ENCODE measurements at places on chromosomes 7 and 10.
A peak's percentile ranks its signal among the peaks of the same experiment; 100 is the strongest.

GRCh38 chr10:87841186-87841585, 22.1 kb downstream of the KLLN start:
- no peak for DNase-seq

DNA sequence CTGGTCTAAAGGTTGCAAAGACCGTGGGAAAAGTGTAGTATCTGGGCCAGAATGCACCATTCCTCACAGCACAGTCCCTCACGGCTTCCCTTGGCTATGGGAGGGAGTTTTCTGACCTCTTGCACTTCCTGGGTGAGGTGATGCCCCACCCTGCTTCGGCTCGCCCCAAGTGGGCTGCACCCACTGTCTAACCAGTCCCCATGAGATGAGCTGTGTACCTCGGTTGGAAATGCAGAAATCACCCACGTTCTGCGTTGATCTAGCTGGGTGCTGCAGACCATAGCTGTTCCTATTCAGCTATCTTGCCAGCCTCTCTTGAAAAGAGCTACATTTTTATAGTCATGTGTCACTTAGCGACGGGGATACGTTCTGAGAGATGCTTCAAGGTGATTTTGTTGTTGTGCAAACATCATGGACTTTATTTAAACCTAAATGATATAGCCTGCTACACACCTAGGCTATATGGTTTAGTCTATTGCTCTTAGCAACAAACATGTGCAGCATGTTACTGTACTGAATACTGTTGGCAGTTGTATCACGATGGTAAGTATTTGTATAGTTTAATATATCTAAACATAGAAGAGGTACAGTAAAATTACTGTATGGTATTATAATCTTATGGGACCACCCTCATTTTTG, 120.0 kb downstream of the PPP1R9A start:
- DNase-seq: no peak

DNA sequence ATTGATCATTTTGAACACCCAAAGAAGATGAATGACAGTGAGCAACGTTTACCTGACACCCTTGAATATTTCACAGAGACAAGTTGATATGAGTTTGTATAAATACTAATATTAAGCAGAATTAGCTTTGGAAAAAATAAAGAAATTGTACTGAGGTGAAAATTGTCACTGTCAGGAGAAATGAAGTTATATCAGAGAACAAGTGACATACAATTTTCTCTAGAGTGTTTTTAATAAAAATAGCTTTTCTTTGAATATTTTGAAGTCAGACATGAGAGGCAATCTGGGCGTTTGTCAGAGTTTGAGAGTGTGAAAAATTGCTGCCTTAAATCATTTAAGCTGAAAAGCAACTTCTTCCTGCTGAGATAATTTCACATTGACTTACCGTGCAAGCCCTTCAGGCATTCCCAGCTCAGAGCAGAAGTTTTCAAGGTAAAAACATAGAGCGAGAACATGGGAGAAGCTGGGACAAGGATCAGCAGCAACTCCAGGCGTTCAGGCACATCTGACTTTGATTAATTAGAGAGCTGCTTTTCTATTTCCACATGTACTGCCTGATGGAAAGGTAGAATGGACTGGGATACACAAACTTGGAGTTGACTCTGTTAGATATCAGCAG, 535.9 kb downstream of the TFEC start:
- DNase-seq: no peak

DNA sequence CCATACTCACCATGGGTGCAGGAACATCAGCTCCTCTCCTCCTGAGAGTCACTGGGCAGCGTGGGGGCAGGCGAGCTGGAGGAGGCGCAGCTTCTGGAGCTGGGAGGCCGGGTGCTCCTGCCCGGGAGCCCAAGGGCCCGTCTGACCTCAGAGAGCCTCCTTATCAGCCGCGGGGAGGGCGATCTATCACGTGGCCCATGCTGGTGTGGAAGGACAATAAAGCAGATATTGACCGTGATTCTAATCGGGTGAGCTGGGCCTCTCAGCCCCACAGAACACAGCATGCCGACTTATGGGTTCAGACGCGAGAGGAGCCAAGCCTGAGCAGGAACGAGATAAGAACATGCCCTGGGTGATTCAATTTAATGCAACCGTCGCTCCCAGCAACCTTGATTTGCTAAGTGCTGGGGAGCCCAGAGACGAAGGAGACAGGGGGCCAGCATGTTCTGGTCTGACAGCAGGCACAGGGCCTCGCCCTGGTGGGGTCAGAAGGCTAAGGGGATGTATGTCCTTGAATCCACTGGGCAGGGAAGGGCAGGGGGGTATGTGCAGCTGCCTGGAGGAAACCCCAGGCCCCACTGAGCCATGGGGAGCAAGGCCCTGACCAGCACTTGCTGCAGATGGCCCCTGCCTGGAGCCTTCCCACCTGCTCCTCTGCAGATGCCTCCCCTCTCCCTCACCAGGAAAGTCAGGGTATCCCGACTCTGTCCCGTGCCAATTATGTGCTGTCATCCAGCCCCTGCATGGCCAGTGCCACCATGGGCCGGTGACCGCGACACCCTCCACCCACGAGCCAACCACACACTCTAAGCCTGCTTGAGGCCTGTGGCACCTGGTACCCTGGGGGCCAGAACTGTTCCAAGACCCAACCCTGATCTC, 95.3 kb upstream of the RET start:
- DNase-seq: no peak

- no peak for DNase-seq
These were observed 359.0 kb upstream of the CHRM2 start for GRCh38 chr7:136509466-136509865.

DNA sequence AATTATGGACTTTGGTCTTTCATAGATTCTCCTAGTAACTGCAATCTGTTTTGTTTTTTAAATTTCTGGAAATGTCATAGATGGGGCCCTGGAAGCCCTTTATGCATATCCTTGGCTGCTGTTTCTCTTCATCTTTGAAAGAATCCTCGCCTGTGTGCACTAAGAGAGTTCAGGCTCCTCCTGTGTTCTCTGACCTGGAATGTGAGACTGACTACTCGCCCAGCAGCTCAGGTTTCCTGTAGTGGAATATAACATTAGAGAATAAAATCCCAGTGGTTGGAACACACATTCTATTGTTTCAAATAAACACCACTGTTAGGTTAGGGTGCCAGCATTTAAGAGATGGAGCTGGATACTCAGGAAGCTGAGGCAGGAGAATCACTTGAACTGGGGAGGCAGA, 56.3 kb downstream of the WDFY4 start:
- DNase-seq: no peak

DNA sequence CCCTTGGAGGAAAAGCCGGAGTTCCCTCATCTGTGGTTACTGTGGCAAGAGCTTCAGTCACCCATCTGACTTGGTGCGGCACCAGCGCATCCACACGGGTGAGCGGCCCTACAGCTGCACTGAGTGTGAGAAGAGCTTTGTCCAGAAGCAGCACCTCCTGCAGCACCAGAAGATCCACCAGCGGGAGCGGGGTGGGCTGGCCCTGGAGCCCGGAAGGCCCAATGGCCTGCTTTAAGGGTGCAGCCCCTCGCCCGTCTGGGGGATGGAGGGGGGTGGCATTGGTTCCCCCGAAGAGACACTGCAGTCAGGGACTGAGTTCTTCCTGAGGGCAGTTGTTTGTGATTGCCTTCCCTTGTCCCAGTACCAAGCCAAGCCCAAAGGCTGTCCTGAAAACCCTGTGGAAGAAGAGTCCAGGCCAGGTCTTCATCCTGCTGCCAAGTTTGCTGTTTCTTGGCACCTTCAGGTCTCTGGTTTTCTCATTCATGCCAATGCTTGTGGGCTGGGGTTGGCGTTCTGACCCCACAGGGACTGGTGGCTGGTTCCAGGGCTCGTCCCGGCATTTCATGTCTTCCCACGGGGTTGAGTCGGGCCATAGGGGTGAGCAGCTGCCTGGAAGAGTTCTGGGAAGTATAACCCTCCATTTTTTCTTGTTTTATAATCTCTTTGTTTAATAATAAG, 7.7 kb upstream of the ZNF783 start:
- DNase-seq: no peak

- no peak for DNase-seq
These were observed 986 bp upstream of the PPP2R2D start for GRCh38 chr10:131899695-131900349.

GRCh38 chr7:113100121-113100603, 13.5 kb upstream of the GPR85 start:
- no peak for DNase-seq

DNA sequence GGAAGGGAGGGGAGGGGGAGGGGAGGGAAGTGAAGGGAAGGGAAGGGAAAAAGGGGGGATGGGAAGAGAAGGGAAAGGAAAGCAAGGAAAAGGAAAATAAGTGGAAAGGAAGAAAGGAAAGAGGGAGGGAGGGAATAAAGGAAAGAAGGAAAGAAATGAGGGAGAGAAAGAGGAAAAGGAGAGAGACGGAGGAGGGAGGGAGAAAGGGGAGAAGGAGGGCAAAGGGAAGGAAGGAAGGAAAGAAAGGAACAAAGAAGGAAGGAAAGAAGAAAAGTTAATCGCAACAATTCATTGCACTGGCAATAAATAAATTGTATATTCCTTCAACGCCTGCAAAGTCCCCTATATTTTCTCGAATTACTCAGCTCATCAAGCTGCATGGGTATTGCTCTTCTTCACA, 2.6 kb upstream of the VWC2 start:
- DNase-seq: no peak

DNA sequence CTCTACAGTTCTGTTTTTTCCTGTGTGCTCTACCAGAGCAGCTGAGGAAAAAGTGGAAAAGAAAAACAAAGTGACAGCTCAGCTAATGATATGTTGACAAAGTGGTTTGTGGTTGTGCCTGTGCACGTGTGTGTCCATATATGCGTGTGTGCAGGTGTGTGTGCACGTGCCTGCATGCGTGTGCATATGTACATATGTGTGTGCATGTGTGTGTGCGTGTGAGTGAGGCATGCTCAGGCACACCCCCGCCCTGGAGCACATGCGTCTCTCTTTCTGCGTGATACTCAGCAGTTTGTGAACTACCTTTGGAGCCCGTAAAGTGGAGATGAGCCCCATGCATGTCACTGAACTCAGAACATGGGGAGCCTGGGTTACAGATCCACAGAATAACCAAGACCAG, 84.5 kb upstream of the GPR26 start:
- no peak for DNase-seq

GRCh38 chr7:48147078-48147591, 24.1 kb upstream of the ABCA13 start:
- no peak for DNase-seq

DNA sequence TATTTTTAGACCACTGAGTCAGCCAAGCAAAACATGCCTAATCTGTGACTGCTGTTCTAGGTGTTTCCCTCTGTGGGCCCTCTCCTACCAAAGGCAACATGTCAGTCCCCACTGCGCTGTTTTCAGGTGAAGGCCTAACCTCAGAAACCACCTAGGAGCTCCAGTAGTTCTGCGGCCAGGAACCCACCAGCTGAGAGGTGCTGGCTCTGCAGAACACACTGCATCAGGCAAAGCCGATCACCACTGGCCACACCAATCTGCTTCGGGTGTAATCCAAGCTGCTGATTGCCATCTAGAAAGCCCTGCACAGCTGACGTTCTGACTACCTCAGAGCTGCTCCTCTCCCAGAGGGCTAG, 14.9 kb downstream of the CAMK2G start:
- no peak for DNase-seq

- DNase-seq: no peak
These were observed 283.0 kb downstream of the ADK start for GRCh38 chr10:74433993-74434392.

- no peak for DNase-seq
These were observed 122.6 kb downstream of the HBP1 start for GRCh38 chr7:107291434-107291833.

- no peak for DNase-seq
These were observed 38.7 kb downstream of the RASGEF1A start for GRCh38 chr10:43227911-43228782.

DNA sequence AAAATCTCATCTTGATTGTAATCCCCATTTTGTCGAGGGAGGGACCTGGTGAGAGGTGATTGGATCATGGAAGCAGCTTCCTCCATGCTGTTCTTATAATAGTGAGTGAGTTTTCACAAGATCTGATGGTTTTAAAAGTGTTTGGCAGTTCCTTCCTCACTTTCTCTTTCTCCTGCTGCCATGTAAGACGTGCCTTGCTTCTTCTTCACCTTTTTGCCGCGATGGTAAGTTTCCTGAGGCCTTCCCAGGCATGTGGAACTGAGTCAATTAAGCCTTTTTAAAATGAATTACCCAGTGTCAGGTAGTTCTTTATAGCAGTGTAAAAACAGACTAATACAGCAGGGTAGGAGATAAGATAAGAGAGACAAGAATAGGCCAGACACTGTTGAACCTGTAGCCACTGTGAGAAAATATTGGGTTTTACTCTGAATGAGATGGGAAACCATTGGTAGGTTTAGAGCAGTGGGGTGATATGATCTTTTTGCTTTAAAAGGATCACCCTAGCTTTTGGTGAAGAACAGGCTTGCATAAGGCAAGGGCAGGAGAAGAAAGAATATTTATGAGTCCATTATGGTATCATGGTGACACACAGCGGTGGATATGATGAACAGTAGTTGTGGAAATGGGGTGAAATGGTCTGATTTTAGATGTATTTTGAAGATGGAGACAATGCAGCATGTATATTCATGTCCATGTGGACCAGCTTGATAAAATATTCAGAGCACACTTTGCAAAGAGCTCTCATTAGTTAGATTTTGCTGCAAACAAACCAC, 11.5 kb downstream of the OR6B1 start:
- DNase-seq: no peak

DNA sequence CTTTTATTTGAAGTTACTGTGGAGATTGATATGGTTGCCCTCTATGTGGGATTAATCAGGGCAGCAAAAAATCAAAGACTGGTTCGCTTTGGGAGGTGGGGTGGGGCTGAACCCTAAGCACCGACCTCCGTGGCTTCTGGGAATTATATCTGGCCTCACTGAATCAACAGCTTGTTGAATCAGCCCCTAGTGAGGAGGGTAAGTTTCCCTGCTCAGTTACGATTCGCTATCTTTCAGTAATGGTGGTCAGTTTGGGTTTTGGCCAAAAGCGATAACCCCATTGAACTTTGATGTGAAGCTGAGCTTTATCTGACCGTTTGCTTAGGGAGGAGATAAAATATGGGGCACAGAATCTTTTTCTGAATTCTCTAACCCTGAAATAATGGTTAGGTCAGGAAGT, 16.6 kb upstream of the ARPC1A start:
- no peak for DNase-seq

DNA sequence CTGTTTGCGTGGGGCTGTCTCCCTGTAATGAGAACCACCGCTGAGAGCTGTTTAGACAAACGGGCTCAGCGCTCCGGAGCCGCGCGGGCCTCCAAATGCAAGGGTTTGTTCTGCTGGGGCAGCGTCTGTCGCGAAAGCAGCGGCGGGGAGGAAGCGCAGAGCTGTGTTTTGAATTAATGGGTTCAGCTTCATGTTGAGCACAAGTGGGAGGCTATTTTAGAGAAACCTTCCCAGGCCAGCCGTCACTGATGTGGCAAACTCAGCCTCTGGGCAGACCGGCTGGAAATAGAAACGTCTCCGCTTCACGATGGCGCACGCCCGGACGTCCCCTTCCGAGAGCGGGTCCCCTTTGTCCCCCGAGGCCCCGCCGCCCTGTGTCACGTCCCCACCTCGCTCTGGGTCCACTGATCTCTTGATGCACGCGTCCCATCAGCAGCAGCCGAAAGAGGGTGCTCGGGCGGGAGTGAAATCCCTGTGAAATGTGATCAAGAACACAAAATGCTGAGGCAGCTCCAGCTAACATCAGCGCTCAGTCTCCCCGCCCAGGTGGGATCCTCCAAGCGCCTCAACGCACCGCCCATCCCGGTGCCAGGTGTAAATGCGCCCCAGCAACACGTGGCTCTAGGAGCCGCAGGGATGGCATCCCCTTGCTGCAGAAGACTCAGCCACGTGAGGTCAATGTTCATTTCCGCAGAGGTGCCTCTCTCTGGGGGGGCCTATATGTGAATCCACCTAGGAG, 44.9 kb downstream of the BAMBI start:
- DNase-seq: peak; percentile 53

All from amygdala (tissue), 56 donors.